Astrocyte (in vitro differentiated cells and primary cell): ENCODE measurements at places on chromosomes 13 and 19.
A peak's percentile ranks its signal among the peaks of the same experiment; 100 is the strongest.

DNA sequence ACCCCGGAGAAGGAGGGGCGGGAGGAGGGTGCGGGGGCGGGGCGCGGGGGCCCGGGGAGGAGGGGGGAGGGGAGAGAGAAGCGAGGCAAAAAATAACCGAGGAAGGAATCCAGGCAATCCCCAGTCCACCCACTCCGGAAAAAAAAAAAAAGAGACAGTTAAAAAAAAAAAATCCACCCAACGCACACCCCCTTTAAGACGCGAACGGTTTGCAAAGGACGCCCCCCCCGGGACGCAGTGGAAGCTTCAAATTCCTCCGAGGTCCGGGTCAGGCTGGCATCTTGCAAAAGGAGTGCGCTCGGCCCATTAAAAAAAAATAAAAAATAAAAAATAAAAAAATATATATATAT is at the start of gene CACNA1A:
TSS of gene CACNA1A (minus strand) at position 9 of the 350 bp plus-strand sequence. CDS start 255 bp downstream, outside the sequence.
- no peak for DNase-seq

- DNase-seq = no peak
Measured at GRCh38 chr13:113905018-113905417, 41.1 kb upstream of the GAS6 start.

- no peak for DNase-seq
Measured at GRCh38 chr13:110985541-110985940, 70.7 kb upstream of the ANKRD10 start.

DNA sequence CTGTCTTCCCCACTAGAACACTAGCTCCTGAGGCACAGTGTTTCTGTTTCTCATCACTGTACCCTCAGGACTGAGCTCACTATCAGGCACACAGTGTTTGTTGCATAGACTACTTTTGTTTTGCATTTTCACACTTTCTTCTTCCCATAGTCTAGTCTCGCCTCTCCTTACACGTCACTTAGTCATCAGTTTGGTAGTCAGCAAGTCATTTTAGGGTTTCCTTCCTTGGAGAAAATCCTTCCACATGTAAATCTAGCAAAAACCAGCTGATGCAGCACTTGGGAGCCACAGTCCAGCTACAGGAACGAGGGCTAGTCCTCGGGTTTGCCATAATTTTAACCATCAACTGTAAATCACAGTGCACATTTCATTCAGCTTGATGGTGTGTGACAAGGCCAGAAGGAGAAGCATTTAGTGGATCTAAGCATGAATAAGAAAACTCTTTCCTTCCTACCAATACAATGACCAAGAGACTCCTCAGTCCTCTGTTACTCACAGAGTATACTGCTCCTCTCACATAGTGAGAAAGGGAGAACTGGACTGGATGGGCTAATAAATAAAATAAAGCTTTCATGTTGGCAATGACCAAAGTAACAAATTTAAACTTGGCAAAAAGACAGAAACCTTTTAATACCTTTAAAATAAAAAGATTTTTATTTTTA is 221.0 kb downstream of the KLF12 start:
- peak; percentile 72 for DNase-seq

DNA sequence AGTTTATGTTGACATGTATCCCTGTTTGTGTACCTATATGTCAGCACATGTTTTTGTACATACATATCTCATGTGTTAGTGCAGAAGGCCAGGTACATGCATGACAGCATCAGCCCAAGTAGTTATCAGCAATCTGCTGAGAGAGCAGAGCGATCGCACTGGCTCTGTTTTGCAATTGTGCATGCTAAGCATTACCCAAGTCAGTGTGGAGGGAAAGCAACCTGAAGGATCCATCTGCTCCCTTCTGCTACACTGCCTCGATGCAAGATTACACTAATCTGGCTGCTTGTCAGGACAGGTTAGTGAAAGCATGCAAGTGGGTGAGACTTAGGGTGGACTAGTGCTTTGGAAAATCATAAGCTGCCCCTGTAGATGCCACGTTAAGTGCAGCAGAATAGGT is 211.8 kb downstream of the PCCA start:
- DNase-seq = no peak

DNA sequence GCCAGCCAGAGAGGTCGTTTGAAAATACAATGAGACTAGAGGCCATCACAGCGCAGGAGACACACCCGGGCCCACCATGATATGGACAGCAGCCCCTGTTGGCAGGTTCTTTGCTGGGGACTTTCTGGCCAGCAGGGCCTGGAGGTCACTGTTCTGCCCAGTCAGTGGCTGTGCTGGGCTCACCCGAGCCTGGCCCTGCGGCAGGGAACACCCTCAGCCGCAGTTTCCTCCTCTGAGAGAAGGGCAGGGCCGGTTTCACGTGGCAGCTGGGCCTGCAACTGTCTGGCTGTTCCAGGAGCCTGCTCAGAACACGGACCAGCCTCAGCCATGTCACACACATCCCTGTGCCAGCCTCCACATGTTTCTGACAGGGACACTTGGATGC is 39.4 kb downstream of the ADPRHL1 start:
- no peak for DNase-seq

GRCh38 chr13:60229708-60230272 is 66.1 kb upstream of the DIAPH3 start:
- peak; percentile 74 for DNase-seq

GRCh38 chr13:98900442-98900841 is 77.4 kb downstream of the DOCK9 start:
- DNase-seq = no peak

DNA sequence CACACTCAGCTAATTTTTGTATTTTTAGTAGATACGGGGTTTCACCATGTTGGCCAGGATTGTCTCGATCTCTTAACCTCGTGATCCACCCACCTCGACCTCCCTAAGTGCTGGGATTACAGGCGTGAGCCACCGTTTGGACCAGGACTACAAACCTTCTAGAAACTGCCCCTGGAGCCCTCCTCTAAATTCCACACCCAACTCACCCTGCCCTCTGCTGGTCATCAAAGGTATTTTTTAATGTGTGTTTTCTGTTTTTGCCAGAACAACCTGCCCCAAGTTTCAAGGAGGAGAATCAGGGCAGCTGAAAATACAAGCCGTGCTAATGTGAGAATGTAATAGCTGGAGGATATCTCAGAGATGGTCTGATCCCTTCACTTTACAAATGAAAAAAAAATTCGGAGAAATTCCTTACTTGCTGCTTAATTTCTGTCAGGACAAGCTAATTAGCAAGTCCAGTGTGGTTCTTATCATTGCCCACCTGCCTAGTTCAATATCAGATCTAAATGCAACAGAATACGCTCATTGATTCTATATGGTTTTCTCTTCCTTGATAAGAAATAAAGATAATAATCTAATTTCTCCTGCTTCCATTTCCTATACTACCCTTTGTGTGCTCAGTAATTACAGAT is 4.1 kb downstream of the ATP8A2 start:
- no peak for DNase-seq

- peak; percentile 94 for DNase-seq
Measured at GRCh38 chr13:42832341-42833096, 51.1 kb downstream of the FAM216B start.

DNA sequence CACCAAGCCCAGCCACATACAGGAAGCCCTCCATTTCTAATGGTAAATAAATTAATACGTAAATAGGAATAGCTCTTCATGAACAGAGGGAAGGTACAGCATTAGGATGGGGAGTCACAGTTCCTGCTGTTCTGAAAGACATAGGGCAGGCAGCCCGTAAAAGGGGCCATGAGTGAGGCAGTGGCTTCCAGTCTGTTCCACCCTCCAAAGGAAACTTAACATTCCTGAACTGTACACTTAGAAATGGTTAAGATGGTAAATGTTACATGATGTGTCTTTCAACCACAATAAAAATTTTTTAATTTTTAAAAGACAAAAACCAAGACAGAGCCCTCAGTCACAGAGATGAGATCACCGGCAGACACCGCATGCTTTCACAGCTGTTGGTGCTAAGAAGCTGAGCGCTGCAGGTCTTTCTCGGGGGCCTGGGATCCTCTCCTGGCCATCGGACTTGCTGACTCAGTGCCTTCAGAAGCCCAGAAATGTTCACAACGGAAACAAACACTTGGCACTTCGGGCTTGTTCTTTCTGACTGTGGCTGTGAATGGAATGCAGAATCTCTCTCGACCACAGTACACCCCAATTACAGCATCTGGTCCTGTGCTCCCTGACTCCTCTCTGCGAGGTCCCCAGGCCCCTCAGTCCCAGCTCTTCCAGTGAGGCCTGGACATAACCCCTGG is 36.4 kb downstream of the EPS15L1 start:
- peak; percentile 96 for DNase-seq

DNA sequence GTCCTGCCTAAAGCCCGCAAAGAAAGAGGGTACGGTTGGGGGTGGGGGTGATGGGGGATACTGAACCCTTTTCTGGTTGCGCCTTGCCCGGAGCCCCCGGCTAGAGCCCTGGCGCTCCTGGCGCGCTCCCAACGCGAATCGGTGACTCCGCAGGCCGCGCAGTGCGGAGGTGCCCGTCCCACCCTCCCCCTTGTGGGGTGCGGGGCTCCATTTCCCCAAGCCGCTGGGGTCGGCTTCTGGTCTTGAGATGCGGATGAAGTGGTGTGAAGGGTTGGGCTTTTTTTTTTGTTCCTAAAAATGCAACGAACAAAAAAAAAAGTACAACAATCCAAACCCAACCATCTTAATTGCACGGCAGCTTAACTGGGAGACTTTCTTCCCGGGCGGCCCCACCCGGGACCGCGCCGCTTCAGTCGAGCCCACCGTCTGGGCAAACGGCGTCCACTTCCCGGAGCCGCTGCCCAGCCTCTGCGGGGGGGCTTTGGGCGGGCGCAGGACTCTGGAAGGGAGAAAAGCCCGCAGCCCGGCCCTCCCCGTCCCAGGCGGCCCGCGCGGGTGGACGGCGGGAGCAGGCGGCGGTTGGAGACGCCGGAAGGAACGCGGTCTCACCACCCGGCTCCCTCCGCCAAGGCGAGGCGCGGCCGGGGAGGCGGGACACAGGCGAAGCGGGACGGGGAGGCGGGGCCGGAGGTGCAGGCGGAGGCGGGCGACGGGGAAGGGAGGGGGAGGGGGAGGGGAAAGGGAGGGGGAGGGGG is 504 bp upstream of the TRIM13 start:
- DNase-seq = peak; percentile 84

GRCh38 chr13:51113186-51113881 is 2.3 kb upstream of the C13orf42 start:
- DNase-seq = no peak

DNA sequence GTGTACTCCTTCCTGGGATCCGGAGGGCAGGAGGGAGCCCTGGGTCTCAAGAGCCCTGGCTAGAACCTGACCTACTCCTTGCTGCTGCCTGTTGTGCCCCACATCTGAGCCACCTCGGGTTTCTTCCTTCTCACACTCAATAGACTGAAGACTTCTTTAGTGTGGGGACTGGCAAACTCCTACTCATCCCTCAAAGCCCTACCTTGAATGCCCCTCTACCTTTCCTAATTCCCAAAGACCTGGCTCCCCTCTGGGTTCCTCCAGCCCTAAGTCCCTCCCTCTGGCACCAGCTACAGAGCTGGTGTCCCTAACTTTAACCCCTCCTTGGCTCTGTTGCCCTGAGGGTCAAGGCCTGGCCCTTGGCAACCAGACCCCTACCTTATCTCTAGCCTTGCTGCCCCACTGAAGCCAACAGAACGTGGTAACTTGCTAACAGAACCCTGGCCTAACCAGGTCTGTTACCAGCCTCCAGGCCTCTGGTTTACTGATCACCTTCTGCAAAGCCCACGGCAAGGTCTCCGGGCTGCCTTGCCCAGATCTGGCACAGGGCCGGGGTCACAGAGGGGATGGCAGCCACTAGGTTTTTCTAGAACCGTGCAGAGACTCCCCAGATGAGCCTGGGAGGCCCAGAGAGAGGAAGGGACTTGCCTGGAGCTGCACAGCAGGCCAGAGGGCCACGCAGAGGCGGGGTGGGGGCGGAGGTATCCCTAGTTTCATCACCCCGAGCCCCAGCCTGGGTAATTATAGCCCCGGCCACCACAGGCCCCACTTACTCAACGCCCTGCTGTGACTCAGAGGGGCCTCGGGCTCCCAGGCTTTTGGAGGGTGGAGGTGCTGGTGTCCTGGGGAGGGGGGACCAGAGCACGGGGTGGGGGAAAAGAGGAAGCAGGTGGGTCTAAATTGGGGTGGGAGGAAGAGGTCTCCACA is 15.3 kb downstream of the ZBTB7A start:
- peak; percentile 45 for DNase-seq

- DNase-seq = no peak
Measured at GRCh38 chr19:29491995-29492577, 33.7 kb upstream of the VSTM2B start.

DNA sequence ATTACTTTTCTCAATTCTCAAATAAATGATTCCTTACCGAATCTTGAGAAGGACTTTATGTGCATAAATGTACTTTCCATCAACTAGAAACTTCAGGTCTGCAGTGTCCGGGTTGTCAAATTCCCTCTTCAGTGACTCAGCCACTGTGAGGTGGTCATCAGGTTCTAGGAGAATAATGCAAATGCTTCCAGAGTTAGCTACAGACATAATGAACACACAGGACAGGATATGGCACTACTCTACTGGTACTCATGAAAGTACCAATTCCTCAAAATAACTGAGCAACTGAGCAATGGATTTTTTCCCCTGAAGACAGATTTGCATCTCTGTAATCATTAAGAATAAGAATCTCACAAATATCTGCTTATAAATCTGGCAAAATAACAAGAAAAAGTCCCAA is 31.2 kb downstream of the RCBTB2 start:
- DNase-seq = no peak

- peak; percentile 68 for DNase-seq
Measured at GRCh38 chr19:10419646-10420443, 493 bp upstream of the PDE4A start.

DNA sequence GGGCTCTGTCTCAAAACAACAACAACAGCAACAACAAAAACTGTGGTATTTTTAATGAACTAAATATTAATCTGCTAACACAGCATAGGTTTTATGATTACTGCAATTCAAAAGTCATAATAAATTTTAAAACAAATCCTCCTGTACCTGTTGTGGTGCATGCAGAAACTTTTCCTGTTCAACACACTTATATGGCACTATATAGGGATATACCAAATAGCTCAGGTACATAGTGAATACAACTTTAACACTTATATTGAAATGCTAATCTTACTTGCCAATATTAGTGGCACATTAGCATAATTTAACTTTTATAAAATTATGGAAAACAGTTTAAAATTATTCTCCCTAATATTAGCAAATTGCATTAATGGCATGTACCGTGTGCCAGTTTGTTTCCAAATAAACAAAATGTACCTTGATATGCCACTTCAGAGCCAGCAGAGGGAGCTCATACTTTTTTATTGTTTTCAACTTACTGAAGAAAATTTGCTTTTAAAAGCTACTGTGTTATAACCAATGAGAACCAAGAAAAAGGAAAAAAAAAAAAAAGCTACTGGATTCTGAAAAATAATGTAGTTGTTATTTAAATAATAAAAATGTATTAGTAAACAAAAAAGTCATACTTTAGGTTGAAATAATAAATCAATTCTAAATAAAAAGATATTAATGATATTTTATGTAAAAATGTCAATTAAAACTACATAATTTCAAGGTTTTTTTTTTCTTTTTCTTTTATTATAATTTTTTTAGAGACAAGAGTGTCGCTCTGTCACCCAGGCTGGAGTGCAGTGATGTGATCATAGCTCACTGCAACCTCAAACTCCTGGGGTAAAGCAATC is 18.0 kb upstream of the RBM26 start:
- DNase-seq = peak; percentile 34
